Activated T-cell treated with anti-CD3 and anti-CD28 coated beads for 1 hour (primary cell): ENCODE measurements at places on chromosomes 2 and 18.

DNA sequence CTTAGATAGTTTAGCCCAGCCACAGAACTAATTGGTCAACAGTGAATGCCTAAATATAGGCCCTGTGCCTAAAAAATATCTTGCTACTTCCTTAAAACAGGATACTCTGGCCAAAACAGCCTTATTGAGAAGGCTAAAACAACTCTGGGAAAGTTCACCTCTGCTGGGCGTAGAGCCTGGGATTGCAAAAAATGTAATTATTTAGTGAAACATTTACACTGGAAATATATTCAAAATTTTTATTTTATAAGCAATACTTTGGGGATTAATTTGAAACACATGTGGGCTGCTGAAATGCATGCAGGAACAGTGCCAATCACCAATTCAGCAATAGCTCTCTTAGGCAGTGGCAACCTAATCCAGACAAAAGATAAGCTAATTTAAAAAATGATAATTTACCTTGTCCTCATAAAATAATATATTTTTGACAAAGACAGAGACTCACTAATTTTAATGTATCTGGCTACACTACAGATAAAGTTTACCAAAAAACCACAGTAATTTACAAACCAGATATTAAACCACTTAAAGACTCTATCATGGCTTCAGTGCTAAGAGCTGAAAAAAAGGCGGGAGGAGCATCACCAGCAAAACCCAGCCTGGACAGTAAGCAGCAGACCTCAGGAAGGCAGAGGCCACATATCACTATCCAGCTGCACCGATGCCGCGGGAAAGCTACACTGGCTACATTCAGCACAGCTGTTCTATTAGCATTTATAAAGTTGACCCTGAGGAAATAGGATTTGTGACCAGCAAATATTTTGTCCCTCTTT is 18.5 kb downstream of the TRAK2 start:
- no peak for DNase-seq

GRCh38 chr2:218732761-218733158 is 22.1 kb downstream of the TTLL4 start:
- no peak for DNase-seq

GRCh38 chr2:217856871-217857270 is 145.9 kb downstream of the TNS1 start:
- no peak for DNase-seq

DNA sequence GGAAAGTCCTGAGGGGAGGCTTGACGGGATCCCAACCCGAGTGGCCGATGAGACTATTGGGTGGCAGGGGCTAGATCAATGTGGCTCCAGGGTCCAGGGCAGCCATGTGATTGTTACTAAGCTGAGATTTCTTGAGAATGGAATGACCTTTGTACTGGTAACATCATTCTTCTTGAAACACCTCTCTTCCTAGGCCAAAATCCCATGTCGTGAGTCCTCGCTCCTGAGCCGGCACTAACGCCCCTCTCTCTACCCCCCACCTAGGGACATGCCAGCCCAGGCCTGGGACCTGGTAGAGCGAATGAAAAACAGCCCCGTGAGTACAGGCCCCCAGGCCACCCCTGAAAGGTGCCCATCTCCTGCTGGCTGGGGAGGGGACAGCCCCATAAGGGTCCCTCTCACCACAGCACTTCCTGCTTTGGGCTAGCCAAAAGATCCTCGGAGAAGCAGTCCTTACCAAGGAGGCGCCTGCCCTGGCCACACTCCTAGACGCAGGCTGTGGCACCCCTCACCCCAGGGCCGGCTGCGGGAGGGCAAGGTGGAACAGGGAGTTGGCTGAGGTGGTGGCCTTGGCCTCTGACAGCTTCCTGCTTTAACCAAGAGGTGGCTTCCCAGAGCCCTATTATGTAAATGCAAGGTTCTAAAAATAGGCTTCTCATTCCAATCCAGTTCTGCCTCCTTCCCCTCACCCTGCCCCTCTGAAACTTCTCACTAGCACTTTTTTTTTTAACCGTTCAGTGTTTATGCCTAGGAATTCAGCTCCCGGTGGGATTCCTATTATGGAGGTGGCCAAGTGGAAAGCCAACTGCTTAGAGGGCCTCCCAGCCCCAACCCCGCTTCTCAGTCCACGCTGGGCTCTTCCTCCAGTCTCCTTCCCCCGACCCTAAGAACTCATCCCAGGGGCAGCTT is 126.6 kb upstream of the PPP1CB start:
- no peak for DNase-seq

GRCh38 chr2:262117-262516 is 1.7 kb downstream of the SH3YL1 start:
- DNase-seq: no peak

GRCh38 chr2:191846515-191847476 is at the start of gene CAVIN2:
TSS of gene CAVIN2 (minus strand) at chr2:191847088. CDS start at chr2:191846925, 163 bp downstream.
- DNase-seq: no peak

- DNase-seq: no peak
Measured at GRCh38 chr2:9004338-9005204, 1.1 kb upstream of the MBOAT2 start.

GRCh38 chr18:49400398-49401072 is 59.9 kb downstream of the DYM start:
- no peak for DNase-seq

DNA sequence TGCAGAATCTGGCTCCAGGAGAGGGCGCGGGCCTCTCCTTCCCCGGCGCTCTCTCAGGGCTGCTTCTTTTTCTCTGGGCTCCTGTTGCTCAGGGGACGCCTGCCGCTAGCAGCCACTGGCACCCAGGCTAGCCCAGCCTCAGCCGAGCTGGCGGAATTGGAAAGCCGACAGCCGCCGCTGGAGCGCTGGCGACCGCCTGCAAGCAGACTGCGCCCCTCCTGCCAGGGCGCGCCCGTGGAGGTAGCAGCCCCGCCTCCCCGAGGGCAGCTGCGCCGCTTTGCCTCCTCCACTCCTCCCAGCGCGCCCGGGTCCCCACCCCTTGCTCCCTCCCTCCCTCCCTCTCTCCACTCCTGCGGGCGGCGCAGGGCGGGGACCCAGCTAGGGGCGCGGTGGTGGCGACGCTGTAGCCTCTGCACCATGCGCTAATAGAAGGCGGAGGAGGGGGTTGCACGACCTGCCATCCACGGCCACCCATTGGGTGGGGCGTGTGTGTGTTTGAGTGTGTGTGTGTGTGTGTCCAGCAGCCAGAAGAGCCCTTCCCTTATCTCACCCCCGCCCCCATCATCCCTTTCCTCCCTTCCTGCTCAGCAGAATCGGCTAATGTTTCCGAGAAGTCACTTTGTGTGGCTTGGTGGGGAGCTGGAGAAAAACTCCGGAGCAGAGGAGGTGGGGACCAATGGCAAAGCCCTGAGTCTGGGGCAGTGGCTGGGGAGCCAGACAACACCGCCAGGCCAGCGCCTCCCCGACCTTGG is at the start of gene SCN9A:
SCN9A (minus strand) TSS at position 209 of the 752 bp plus-strand sequence. CDS start 64,188 bp downstream, outside the sequence.
- no peak for DNase-seq

GRCh38 chr2:211455216-211455841 is 898.9 kb downstream of the CPS1 start:
- DNase-seq: no peak
